T-cell (primary cell): ENCODE measurements at places on chromosomes 2 and 18.

DNA sequence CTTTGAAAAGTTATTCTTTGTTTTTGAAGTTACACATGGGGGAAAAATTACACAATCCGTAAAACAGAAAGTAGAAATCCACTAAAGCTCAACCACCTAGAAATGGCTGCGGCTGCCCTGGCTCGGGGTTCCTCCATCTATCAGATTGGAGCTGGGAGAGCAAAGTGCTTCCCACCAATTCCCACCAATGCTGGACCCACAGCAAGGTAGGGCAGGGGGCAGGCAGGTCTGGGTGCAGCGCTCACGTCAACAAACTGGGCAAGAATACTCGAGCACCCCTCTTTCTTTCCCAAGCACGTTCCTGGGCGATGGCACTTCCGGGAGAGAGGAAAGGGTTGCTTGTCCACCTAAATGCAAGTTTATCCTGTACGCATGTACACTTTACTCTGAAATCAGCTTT, 217.6 kb downstream of the NDUFA10 start:
- DNase-seq = no peak

GRCh38 chr2:63741884-63742579, 99.7 kb upstream of the UGP2 start:
- no peak for DNase-seq

GRCh38 chr2:204608237-204608939, 63.1 kb downstream of the PARD3B start:
- DNase-seq = no peak

DNA sequence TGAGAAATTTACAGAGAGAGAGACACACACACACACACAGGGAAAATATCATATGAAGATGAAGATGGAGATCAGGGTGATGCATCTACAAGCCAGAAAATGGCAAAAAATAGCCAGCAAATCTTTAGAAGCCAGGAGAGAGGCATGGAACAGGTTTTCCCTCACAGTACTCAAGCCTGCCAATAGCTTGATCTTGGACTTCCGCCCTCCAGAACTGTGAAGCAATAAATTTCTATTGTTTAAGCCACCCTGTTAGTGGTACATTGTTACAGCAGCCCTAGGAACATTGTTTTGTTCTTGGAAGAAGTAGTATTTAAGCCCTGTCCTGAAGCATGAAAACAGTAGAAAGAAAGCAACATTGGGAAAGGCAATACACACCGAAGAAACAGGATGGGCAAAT, 292.0 kb upstream of the LRP1B start:
- no peak for DNase-seq

GRCh38 chr18:9771261-9771976, 63.3 kb downstream of the RAB31 start:
- DNase-seq = peak; percentile 40

- no peak for DNase-seq
Observed at GRCh38 chr2:43052204-43052943, 174.0 kb downstream of the ZFP36L2 start.

DNA sequence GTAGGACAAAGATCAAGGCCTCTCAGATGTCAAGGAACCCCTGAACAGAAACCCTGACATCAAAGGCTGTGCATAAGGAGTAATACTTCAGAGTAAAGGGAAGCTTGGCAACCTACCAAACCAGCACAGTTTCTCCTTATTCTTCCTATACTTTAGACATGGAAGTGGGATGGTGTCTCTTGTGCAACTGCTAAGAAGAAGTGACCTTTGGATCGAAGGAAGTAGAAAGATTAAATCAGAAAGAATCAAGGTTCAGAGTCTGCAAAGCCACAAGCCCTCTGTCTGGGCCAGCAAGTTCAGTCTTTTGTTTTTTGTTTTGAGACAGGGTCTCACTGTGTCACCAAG, 66.2 kb upstream of the SLC39A10 start:
- no peak for DNase-seq

GRCh38 chr18:45243340-45244110, 371.8 kb upstream of the SLC14A2 start:
- DNase-seq = no peak

DNA sequence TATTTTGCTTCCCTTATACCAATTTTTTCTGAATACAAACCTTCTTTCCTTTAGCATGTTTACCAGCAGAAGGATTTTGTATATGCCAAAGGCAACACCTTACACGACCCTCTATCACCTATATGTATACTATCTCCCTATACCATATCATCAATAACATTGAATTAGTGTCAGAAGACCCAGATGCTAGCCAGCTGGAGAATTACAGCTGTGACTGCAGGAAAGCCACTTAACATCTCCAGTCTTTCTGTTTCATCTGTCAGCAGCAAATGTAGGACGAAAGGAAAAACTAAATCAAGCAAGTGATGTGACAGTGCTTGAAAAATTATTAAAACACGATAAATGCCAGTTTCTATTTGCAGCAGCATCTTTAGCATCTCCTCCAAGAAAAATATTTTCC, 193.7 kb downstream of the STK39 start:
- no peak for DNase-seq

- DNase-seq = no peak
Observed at GRCh38 chr2:109255654-109256053, 126.6 kb downstream of the SH3RF3 start.

GRCh38 chr2:135974036-135974435, 11.4 kb downstream of the DARS1 start:
- DNase-seq = no peak

- no peak for DNase-seq
Observed at GRCh38 chr2:14232217-14232616, 400.3 kb upstream of the LRATD1 start.

DNA sequence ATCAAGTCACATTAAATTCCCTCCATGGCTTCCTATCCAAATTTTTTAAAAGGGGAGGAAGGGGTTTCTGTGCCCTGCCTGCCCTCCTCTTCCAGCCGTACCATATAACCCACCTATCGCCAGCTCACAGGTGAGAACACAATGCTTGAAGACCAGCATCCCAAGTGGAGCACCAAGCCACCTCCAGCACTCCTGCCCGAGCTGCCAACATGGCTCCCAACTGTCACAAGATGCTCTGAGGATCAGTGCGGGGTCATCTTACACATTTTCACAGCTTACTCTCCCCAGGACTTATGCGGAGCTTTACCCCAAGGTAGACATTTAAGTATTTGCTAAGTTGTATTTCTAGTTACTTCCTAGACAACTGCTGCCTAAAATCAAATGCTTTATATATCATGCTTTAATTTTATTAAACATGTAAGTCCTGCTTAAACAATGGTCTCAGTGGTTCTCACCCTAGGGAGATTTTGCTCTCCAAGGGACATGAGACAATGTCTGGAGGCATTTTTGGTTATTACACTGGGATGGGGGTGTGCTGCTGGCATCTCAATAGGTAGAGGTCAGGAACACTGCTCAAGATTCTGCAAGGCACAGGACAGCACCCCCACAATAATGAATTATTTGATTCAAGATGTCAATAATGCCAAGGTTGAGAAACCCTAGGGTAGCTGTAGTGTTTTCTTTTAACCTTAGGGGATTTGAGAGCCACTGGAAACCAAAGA, 45.8 kb downstream of the SF3B1 start:
- DNase-seq = no peak

DNA sequence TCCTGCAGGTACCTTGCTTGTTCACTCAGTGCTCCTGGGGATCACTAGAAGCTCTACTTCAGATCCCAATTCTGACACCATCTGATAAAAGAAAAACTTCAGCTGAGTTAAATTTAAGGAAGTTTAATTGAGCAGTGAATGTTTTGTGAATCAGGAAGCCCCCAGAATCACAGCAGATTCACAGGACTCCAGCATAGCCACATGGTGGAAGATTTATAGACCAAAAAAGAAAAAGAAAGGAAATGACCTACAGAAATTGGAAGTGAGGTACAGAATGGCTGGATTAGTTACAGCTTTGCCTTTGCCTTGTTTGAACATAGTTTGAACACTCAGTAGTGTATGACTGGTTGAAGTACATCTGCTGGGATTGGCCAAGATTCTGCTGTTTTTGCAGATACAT, 182.7 kb upstream of the SCN7A start:
- no peak for DNase-seq

GRCh38 chr2:37466533-37467222, 122.2 kb downstream of the QPCT start:
- DNase-seq = no peak

DNA sequence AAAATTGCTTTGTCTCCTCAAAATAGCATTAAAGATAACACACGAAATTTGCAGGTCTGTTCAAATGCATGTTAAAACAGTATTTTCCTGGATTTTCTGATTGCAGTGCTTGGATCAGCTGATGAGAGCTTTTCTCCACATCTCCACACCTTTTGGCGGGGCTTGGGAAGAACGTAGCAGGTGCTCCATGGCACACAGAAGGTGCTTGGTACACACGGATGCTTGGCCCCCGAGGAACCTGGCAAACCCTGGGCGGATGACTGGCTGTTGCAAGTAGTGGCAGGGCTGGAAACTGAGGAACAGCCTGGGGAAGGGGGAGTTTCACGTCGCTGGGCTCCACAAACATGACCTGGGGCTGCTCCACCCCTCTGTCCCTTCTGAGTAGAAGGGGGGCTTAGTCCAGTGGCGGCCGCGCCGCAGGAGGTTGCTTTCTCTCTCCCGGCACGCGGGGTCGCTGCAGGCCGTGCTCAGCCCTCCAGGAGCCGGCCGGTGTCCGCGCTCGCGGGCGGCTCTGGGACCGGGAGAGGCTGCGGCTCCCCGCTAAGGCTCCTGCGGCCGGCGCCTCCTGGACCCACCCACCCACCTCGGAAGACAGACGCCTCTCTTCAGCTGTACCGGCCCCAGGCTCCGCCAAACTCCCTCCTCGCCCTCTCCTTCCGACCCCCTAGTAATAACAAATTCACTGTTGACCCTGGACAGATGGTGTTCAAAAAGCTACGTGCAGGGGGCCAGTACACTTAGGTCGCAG, 69.3 kb downstream of the MARCO start:
- DNase-seq = no peak

GRCh38 chr2:207475546-207475945, 54.2 kb upstream of the CREB1 start:
- DNase-seq = no peak

GRCh38 chr2:162226836-162227235, 16.4 kb downstream of the FAP start:
- no peak for DNase-seq

GRCh38 chr2:160565099-160565845, 71.7 kb upstream of the RBMS1 start:
- DNase-seq = no peak

DNA sequence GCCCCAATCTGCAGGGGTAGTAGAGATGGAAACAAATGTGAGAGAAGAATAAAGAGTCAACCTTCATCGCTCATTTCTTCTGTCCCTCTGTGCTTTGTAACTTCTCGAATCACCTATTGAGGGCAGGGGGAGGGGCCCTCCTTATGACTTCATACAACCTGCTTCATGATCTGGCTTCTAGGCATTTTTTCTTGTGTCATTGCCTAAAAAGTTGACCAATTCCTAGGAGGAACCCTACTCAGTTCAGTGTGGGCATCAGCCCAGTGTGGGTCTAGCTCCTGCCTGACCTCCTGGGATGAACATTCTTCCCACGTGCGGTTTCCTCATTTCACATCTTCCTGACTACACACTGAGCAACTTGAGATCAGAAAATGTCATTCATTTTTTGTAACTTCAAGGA, 46.3 kb upstream of the CREB1 start:
- DNase-seq = no peak

GRCh38 chr2:101759162-101759561, 61.7 kb downstream of the MAP4K4 start:
- no peak for DNase-seq

DNA sequence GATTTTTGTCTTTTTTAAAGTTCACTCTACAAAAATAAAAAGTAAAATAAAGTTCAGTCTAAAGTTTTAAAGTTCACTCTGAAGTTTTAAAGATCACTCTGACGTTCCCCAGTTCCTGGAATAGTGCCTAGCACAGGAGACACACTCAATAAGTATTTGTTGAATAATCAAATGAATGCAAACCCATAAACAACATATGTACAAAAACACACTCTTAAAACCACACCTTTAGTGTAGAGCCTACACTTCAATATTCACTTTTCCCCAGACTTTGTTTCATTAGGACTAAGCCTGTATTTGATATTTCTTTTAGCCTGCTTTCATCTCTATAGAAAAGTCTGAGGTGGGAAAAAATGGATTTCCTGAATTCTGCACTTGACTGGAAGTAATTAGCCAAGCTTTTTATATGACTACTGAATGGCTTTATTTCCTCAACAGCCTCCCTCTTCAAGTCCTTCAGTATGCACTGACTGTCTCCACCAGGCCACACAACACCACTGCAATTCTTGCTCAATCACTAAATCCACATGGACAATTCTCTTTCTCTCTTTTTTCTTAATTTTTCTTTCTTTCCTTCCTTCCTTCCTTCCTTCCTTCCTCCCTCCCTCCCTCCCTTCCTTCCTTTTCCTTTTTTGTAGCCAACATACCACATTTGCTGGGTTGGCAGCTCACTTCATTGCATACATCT, 104.6 kb downstream of the SS18 start:
- no peak for DNase-seq

DNA sequence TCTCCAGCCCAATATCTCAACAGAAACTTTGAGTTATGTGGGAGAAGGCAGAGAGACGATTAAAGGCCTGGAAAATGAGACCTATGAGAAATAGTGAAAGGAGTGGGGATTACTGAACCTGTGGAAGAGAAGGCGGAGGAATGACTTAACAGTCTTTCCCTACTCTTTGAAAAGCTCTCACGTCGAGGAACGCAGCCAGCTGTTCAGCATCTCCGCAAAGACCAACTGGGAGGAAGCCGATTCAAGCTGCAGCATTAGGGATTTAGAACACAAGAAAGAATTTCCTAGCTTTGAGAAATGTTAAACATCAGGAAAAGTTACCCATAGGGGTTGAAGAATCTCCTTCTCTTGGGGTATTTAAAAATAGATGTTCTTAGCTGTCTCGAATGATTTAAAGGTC, 233.2 kb upstream of the PARD3B start:
- DNase-seq = no peak

GRCh38 chr2:33205693-33206434, 259.1 kb downstream of the LTBP1 start:
- DNase-seq = no peak

DNA sequence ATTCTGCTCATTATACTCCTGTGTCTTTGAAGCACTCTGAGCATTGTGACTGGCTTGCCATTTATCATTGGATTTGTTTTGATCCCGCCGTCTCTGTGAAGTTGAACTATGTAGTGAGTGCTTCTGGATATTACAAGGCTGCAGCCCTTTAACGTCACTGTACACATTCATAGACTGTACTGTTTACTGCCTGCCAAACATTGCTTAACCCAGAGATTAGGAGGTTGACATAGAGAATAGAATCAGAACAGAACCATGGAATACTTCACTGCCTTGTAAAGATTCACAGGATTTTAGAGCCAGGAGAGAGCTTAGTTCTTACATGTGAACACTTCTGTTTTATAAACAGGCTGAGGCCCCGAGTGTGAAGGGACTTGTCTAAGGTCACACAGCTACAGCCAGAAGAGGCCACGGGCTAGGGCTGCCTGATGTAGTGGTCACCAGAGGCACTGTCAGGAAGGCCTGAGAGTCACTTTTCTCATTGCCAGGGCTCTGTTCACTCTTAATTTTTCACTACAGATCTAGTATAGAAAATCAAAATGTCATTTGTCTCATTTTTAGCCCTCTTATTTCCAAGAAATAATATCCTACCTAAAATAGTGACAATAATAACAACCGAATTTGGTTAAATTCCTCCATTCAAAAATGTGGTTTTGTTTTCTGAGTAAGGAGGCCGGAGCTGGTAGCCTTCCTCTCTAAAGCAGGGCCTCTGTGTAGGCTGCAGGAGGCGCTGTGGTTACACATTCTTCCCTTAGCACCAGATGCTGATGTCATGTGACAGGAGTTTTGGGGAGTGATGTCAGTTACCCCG, 87.9 kb downstream of the UGGT1 start:
- DNase-seq = peak; percentile 26
